ENCODE measurements at places on chromosomes 4 and X.

DNA sequence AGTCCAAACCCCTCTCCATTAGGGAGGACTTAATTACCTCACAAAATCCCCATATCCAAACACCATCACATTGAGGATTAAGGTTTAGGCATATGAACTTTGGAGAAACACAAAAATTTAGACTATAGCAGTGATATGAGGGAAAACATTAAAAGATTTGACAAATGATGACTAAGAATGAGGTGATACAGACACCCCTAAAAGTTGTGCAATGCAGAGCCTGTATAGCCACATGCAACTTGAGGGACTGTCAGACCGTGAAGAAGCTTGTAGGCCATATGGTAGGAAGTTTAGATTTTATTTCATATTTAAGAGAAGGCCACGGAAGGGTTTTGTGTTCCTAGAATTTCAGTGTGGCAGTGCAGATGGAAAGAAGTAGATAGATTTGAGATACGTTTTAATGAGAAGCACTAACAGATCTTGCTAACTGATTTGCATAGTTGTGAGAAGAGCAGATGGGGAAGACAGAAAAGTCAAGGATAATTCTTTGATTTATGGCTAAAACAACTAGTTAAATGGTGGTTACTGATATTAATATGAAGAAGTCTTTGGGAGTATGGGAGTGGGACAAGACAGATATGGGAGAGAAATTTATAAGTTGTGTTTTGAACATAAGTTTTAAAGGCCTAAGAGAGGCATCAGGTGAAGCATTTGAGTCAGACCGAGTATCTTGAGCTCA, 5.5 kb upstream of the FIP1L1 start:
- no peak for DNase-seq

GRCh38 chr4:69147334-69147733, 51.1 kb downstream of the UGT2B7 start:
- no peak for DNase-seq

GRCh38 chr4:182695009-182695408, 222.2 kb downstream of the DCTD start:
- no peak for DNase-seq

- no peak for DNase-seq
Measured at GRCh38 chr4:37908488-37909331, 17.8 kb downstream of the TBC1D1 start.

DNA sequence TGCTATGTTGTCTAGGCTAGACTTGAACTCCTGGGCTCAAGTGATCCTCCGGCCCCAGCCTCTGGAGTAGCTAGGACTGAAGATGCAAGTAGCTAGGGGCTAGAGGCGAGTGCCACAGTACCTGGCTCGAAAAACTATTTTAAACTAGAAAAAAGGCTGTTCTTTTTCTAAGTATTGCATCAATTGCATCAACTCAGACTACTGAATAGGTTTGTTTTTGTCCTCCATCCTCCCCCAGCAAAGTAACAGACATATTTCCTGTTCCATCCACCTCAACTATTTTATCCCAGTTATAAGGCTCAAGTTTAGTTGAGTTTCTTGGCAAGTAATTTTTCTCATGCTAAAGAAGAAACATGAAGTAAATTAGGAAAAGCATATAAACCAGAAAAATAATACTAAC, 4.1 kb downstream of the SH3RF1 start:
- DNase-seq, result no peak

DNA sequence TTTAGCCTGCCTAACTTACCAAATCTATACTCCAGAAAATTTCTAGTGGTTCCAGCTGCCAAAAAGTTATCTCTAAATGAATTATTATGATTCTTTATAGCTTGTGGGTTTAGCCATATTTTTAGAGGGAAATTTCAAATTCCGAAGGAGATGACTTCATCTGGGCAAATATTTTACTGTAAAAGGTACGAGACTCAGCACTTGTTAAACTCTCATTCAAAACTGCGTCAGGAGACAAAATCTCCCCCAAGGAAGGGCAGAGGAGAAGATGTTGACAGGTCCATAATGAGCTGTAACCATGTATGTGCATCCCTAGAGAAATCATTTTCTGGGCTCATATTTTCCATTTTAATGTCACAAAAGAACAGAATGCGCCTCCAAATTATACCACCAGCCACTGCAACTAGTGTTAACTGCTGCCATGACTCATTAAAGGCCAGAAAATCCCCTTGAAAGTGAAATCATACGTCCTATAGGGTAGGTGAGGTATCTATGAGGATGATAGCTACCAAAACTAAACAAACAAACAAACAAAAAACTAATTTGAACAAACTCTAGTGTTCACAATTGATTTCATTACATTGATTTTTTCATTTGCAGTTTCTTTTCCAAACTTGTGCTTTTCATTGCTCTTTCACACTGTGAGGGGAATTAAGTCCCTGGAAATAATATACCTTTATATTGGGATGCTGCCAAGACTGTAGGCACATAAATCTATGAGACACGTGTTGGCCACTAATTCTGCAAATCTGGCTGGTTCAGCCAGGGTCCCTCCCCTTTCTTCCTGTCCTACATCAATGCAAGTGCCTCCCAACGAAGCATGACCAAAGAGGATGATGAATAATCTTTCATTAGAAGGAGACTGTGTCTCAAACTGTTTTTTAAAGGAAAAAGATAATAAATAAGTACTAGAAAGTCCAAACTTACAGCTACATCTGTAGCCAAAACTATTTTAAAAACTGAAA, 85.8 kb downstream of the ARHGAP6 start:
- DNase-seq, result no peak

DNA sequence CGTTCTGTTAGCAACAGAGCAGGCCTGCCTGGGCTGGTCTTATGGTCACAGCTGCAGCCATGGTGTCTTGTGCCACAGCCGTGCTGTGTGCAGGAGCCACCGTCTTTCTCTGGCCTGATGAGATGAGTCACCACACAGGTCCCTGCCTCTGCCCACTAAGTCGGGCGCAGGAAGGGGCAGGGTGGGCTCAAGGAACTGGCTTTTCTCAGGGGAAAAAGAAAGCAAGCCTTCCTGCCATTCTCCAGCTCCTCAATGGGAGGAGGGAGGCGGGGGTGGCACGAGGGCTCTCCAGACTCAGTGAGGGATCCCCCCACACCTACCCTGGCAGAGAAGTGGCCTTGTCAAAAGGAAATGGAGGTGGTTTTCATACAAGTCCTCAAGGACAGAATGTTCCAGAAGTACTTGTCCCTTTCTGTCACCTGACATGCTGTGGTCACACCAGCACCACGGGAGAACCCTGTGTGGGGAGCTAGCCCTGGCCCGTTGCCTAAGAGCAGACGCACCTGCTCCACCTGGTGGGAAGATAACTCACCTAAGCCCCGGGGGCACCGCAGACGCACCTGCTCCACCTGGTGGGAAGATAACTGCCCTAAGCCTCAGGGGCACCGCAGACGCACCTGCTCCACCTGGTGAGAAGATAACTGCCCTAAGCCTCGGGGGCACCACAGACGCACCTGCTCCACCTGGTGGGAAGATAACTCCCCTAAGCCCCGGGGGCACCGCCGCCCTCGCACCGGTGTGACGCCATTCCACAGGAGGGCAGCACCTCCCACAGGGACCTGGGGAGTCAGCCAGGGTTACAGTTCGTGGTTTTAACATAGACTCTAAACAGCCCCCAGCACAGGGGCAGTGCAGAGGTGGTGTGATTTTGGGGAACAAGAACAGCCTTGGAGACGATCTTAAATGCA, 18.5 kb downstream of the UVSSA start:
- DNase-seq, result peak; percentile 91

DNA sequence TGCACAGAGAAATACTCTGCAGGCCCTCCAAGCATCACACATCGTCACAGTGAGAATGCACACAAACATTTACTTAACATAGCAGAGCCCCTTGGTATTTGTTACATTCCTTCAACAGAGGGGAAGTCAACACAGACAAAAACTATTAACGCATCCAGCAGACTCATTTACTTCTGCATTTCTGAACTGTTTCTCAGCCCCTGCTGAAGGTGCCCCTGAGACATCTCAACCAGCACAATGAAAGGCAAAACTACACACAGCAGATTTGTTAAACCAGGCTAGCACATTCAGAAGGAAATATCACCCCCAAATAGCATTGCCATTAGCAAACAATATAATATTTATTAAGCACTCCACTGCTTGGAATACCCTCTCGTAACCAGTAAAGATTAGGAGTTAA, 367.0 kb downstream of the RAB28 start:
- DNase-seq, result no peak

GRCh38 chrX:41289095-41289494, 44.9 kb upstream of the DDX3X start:
- no peak for DNase-seq

DNA sequence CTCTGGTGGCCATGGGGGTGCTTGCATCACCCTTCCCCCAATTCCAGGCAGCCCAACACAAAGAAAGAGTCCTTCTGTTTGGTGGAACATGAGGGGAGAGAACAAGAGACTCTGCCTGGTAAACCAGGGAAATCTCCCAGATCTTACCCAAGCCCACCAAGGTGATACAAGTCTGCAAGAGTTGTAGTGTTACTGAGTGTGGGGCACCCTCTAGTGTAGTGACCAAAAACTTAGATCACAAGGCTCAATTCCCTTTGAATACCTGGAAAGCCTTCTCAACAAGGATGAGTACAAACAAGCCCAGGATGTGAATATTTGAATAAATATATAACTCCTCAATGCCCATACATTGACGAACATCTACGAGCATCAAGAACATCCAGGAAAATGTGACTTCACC, 64.7 kb downstream of the IL13RA2 start:
- no peak for DNase-seq

GRCh38 chrX:50756276-50756675, 57.7 kb downstream of the SHROOM4 start:
- no peak for DNase-seq

GRCh38 chrX:9566150-9566621, 101.3 kb downstream of the TBL1X start:
- no peak for DNase-seq

DNA sequence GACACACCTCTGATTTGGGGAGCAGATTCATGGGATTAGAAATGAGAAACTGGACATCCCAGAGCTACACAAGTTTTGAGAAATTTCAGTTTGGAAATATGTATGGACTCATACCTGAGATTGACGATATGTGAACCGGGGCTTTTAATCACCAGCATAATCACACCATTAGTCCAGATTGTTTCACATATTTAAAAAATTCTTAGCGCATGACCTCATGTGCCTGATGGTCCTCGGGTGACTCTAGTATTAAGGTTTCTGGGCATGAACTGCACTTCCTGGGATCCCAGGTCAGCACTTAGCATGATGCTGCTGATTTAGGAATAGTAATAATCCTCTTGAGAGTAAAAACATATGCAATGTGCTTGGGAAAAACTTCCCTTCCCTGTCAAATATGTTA, 91.9 kb upstream of the BCOR start:
- DNase-seq, result no peak

DNA sequence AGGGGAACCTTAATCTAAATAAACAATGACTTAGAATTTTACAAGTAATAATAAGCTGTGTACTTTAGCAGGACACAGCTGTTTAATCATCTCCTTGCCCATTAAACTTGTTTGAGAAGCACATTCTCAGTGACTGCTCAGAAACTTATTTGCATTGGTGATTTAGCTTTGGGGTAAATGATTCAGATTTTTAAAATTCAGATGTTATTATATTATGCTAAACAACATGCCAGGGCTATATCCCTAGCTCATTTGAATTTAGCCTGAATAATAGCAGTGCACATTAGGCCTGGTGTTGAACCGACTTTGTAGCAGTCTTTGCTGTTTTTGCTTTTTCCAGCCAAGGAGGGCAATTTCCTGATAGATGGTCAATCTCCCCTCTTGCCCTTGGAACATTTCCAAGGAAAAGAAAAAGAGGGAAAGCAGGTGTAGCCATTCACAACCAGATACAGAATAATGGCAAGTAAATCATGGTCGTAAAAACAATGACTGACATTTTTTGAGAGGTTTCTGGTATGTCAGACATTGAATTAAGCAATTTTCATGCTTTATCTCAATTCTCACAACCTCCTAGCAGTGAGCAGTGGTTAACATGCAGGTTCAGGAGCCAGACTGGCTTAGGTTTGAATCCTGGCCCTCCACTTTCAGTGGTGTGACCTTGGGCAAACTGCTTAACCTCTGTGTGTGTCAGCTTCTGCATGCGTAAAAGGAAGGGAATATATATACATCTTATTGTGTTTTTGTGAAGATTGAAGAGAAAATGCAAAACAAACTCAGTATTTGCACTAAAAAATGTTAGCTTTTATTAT, 16.8 kb downstream of the ARHGEF38 start:
- DNase-seq, result no peak

- DNase-seq, result no peak
Measured at GRCh38 chrX:81489987-81490386, 288.1 kb downstream of the SH3BGRL start.

DNA sequence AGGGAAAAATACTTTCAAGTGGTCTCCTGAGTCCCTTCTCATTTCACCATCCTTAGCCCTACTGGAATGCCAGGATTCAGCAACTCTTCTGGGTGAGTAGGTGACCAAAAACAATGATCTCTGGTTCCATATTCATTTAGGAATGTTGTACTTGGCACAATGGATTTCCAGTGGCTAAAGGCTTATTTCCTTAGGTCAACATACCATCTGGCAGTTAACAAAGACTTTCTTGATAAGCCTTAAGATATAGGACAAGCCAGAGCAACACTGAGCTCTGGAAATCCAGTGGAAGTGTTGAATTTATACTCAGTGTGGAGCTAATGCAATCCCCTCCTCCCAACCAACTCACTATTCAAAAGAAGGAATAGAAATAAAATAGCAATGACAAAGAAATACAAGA, 139.4 kb upstream of the EMCN start:
- DNase-seq, result no peak

- no peak for DNase-seq
Measured at GRCh38 chr4:109046471-109047201, 255.8 kb downstream of the COL25A1 start.

- DNase-seq, result no peak
Measured at GRCh38 chrX:39017077-39017476, 215.8 kb downstream of the MID1IP1 start.

DNA sequence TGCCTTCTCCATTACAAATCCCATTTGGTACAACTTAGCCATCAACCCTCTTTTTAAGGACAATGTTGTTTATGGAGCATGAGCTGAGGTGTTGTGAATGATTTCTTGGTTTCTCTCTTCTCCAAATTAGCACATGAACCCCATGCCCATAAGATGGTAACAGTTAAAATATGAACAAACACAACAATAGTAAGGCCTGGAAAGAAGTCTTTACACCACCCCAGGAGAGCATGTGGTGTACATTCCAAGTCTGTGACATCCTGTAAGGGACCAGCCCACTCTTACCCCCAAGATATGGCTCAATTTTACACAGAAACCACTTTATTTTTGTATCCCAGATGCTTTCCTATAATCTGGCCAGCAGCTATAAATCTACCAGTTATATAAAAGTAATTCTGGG, 226.1 kb downstream of the COX18 start:
- DNase-seq, result no peak

- no peak for DNase-seq
Measured at GRCh38 chrX:19579485-19579884, 64.2 kb upstream of the MAP3K15 start.

Data from DMS79 treated with DMSO at 0.1 percent for 48 hours (cell line).